ENCODE measurements at places on chromosomes 7 and 10.

GRCh38 chr7:134750083-134751062, 29.1 kb upstream of the CALD1 start:
- DNase-seq = peak; percentile 43

DNA sequence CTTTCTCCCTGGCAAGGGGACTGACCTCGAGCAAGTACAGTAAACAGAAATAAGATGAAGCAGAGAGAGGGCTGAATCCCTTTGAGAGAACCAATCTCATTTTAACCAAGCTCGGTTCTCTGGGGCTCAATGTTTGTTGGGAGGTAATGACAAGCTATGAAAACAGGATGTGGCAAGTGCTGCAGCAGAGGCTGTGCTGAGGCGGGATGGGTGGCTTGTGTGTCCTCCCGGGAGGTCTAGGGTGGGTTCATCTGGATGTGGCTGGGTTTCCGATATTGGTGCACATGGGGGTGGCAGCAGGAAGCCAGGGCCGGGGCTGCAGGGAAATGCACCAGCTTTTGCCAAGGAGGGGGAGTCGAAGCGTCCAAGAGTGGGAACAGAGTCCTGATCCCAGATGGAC, 84.5 kb downstream of the AOAH start:
- peak; percentile 54 for DNase-seq

GRCh38 chr7:48251766-48252165, 80.5 kb downstream of the ABCA13 start:
- no peak for DNase-seq

- no peak for DNase-seq
These were observed 118.6 kb upstream of the CARD11 start for GRCh38 chr7:3162289-3162688.

DNA sequence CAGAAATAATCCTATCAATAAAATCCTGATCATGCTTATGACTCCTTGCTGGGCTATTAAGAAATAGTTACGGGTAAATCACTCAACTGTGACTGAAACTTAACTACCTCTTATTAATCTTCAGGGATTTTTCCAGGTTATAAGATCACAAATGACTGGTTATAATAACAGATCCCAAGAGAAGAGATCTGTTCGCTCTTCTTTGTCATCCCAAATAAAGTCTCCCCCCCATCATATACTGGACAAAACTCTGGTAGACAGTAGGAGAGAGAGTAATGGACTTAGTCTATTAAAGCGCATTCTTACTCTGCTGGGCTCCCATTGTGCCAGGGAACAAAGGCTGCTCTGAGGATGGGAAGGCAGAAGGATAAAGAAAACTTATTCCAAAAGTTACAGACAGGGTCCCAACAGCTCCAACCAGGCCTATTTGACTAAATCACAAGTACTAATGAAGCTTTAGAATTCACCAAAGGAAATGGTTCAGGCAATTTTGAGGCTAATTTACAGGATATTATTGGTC, 233.7 kb downstream of the DGKI start:
- DNase-seq = no peak

DNA sequence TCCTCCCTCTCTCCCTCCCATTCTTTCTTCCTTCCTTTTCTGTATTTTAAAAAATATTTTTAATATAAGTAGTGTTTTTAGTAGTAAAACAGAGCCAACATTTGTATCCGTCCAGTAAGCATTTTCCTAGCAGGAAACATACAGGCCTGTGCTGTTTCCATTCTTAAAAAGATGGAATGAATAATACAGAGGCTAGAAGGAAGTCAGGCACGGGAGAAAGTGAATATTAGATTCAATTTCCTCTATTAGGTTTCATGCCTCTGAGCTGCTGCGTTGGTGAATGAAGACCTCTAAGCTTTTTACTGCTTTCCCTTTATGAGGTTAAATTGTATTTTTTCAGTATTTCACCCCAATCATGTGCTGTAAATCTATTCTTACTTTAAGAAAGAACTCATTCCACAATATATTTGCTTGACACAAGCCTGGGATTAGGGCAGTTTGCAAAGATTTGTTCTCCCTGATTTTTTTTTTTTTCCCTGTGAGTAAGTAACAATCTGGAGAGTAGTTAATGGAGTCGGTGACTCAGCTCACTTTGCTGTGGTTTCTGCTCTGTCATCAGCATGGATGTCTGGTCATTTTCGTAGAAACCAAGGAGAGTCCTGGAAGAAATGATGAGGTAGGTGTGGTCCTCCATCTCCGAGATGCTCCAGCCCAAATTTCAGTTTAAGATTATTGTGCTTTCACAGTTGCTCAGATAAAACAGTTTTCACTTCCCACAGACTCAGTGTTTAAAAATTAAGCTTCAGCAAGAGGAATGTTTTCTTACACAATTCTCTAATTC, 76.1 kb upstream of the PITRM1 start:
- no peak for DNase-seq

- DNase-seq = no peak
These were observed 40.1 kb upstream of the RET start for GRCh38 chr10:43036481-43037428.

DNA sequence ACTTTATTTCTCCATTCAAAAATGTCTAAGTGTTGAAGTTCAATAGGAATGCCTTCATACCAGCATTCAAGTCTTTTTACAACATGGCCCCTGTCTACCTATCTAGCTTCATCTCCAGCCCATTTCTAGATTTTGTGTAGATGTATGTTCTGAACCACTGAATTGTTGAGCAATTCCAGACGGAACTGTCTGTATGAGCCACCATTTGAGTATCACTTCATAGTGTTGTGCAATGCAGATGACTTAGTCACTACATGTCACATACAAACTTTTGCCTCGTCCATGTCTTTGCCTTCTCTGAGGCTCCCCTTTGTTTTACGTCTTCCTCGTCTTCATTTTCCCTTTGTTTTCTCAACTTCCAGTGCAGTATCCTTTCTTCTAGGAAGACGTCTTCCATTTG, 118.1 kb downstream of the INHBA start:
- DNase-seq = no peak

GRCh38 chr7:53070883-53071282, 35.5 kb downstream of the POM121L12 start:
- no peak for DNase-seq

DNA sequence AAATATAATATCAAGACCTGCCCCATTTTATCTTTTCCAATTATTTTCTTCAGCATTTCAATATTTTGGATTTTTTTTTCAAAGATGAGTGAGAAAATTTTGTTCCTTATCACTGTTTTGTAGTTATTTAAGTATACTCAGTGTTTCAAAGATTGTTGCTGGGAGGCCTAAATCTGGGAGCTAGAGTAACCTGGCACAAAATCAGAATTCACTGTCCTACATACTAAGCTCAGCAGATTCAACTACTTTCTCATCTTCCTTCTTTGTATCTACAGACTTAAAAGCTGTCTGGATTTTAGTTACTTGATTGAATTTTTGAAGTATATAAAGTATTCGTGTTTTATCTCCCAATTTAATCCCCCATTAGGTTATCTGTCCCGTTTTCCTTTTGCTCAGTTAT, 85.9 kb downstream of the TAX1BP1 start:
- no peak for DNase-seq

GRCh38 chr10:75295868-75296441, 60.2 kb upstream of the COMTD1 start:
- DNase-seq = no peak

GRCh38 chr10:97596101-97597082, 6.9 kb downstream of the C10orf62 start:
- DNase-seq = no peak

- no peak for DNase-seq
These were observed 72.0 kb upstream of the ZMIZ1 start for GRCh38 chr10:78996792-78997129.

DNA sequence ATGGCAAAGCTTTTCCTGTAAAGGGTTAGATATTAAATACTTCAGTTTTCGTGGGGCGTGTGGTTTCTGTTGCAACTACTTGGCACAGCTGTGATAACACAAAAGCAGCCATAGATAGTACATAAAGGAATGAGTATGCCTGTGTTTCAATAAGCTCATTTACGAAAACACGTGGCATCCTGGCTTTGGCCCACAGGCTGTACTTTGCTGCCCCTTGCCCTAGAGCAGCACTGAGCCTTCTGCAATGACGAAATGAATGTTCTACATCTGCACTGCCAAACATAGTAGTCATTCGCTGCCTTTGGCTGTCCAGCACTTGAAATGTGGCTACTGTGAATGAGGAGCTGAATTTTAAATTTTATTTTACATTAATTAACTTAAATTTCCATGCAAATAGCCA, 376.2 kb upstream of the TPK1 start:
- no peak for DNase-seq

GRCh38 chr7:35550831-35551230, 144.1 kb downstream of the HERPUD2 start:
- no peak for DNase-seq

- no peak for DNase-seq
These were observed 28.2 kb upstream of the C10orf53 start for GRCh38 chr10:49651039-49651835.

DNA sequence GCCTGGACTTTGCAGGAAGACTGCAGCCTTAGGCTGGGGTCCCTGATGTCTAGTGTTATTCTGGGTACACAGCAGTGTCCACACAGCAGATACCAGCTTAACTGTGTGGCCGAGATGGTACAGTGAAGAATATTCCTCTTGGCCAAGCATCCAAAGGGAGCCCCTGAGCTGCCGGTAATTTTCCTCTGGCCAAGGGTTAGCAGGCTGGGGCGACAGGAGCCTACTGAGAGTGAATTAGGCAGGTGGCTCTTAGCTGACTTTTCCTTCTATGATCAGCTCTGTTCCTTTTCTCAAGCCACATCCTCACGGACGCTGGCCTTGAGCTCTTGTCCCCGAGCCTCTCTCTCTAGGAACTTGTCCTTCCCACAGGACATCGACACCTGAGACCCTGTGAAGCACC, 29.8 kb downstream of the PRKAG2 start:
- no peak for DNase-seq

- DNase-seq = no peak
These were observed 60.8 kb upstream of the DOCK1 start for GRCh38 chr10:126844406-126844805.

DNA sequence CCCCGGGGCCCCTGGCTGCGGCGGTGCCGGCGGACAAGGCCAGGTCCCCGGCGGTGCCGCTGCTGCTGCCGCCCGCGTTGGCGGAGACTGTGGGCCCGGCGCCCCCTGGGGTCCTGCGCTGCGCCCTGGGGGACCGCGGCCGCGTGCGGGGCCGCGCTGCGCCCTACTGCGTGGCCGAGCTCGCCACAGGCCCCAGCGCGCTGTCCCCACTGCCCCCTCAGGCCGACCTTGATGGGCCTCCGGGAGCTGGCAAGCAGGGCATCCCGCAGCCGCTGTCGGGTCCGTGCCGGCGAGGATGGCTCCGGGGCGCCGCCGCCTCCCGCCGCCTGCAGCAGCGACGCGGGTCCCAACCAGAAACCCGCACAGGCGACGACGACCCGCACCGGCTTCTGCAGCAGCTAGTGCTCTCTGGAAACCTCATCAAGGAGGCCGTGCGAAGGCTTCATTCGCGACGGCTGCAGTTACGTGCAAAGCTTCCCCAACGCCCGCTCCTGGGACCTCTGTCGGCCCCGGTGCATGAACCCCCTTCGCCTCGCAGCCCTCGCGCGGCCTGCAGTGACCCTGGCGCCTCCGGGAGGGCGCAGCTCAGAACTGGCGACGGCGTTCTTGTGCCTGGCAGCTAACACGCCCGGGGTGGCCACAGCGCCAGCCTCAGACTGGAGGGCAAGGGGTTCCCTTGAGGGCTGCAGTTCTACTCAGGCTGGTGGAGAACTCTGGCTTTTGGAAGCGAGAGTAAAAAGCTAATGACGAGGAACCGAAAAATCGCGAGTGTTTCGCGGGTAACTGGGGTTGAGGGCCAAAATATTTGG, 804 bp downstream of the FRAT1 start:
- peak; percentile 56 for DNase-seq

GRCh38 chr7:38702002-38702535, 70.9 kb upstream of the AMPH start:
- no peak for DNase-seq

DNA sequence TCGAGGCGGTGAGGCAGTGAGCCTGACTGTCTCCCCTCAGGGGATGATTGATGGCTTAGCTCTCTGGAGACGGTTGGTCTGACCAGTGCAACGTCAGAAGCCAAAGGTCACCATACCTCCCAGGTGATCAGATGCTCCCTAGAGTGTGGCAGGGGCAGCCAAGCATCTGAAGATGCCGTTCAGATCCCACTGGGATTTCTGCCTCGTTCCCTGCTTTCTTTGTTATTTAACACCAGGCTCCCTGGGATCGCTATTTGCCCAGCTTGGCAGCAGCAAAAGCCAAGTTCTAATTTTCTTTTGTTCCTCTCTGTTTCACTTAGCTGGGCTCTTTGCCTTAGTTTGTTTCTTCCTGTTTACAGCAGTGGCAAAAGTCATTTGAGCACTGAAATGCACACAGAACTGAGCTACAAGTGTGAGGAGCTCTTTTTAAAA, 53.5 kb upstream of the SVIL start:
- no peak for DNase-seq

Measured in activated effector memory CD4-positive, alpha-beta T cell treated with Interleukin-2 at 50 U/mL for 16 hours (primary cell).